ENCODE measurements at places on chromosomes 12 and 14.

- DNase-seq = peak; percentile 61
Observed at GRCh38 chr12:50734409-50735263, 29.3 kb upstream of the ATF1 start.

GRCh38 chr14:57029620-57030253 lies 219.5 kb upstream of the OTX2 start:
- DNase-seq = no peak

- peak; percentile 88 for DNase-seq
Observed at GRCh38 chr12:6347367-6348338, 5.8 kb upstream of the TNFRSF1A start.

DNA sequence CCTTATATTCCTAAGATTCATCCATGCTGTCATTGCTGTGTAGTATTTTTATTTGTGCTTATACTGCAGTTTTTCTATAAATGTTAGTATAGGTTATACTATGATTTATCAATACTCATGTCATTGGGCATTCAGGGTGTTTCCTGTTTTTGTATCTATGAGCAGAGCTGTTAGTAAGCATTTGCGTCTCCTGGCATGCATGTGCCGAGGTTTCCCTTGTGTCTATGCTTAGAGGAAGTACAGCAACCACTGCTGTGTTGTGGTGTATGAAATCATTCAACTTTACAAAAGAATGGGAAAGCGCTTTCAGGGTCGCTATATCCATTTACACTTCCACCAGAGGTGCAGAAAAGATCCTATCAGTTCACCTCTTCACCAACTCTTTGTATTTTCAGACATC lies 122.7 kb downstream of the RGS6 start:
- DNase-seq = no peak

All from astrocyte of the hippocampus (primary cell).